Activated CD4-positive, CD25-positive, alpha-beta regulatory T cell (primary cell): ENCODE measurements at places on chromosomes 1 and 21.

GRCh38 chr1:46008585-46008984 lies 123.8 kb downstream of the PIK3R3 start:
- no peak for DNase-seq

DNA sequence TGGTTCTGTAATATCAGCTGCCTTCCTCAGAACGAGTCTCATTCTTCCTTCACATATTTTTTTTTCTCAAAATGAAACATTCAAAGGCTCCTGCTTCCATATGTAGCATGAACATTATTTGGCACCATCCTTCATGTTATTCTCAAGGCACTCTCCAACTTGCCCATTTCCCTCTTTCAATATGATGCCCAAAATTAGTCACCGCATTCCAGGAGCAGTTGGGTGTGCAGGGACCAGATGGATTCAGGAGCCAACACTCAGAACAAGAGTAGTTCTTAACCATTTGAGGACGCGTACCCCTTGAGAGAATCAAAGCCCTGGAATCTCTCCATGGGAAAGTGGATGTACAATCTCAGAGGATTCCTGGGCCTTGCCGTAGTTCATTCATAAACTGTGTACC lies 50.3 kb downstream of the KCNK1 start:
- DNase-seq = no peak

DNA sequence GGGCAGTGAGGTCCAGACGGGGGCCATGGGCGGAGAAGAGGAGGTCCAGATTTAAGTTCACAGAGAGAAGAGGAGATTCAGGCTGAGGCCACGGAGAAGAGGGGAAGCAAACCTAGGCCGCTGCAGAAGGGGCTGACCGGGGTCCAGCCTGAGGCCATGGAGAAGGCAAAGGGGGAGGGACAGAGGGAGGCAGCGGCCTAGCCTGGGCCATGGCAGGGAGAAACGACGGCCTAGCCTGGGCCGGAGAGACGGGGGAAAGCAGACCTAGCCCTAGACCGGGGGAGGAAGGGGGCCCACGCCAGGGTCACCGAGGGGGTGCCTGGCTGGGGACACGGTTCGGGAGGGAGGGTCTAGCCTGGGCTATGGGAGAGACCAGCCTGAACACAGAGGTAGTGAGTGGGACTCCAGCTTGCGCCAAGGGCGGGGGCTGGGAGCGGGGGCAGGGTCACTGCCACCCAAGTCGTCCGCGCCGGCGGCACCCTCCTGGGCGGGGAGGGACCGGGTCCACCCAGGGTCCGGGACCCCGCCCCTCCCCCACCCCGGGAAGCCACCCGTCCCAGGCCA lies 459 bp downstream of the CAPZB start:
- no peak for DNase-seq

- DNase-seq = no peak
Observed at GRCh38 chr1:186689376-186689775, 9.2 kb upstream of the PTGS2 start.

DNA sequence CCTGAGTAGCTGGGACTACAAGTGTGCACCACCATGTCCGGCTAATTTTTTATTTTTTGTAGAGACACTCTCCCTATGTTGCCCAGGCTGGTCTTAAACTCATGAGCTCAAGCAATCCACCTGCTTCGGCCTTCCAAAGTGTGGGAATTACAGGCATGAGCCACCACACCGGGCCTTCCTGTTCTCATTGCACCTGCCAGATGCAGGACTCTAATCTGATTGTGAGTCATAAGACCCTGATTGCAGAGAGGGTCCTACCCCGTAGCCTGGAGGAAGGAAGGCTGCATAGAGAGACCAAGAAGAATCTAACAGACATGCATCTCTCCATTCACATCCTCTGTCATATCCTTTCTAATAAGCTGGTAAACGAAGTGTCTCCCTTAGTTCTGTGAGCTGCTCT lies 19.5 kb upstream of the CGN start:
- no peak for DNase-seq

DNA sequence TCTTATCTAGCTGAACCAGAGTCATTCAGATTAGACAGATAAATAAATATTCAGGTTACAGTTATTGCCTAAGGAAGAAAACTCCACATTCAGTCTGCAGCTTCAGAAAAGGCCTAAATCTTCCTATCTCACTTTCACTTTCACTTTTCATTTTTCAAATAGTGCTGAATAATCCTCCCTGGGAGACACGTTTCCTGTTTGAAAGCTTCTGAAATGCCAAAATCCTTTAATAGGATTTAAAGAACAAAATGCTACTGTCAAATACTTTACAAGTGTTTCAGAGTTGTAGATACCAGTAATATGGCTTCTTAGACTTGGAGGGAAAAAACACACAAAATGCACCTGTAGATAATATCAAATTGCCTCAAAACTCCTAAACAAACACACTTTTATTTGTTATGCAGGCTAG lies 3.9 kb downstream of the PSMB2 start:
- no peak for DNase-seq

GRCh38 chr1:174142836-174143235 lies 16.5 kb upstream of the RABGAP1L start:
- no peak for DNase-seq

DNA sequence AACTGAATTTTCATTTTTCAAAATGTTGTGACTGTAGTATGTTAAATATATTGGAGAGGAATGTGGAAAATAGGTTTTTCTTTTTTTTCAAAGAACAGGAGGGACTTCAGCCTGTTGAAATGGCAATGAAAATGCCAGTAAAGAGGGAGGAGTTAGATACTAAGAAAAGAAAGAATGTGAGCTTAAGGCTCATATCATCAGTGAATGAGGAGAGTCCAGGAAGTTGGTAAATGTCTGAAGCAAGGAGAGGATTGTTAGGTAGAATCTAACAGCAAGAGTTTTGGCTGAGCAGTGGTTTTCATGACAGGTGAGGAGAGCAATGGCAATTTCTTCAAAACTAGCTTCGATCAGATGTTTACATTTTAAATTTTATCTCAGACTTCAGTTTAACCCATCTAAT lies 43.0 kb downstream of the PLA2G4A start:
- no peak for DNase-seq

DNA sequence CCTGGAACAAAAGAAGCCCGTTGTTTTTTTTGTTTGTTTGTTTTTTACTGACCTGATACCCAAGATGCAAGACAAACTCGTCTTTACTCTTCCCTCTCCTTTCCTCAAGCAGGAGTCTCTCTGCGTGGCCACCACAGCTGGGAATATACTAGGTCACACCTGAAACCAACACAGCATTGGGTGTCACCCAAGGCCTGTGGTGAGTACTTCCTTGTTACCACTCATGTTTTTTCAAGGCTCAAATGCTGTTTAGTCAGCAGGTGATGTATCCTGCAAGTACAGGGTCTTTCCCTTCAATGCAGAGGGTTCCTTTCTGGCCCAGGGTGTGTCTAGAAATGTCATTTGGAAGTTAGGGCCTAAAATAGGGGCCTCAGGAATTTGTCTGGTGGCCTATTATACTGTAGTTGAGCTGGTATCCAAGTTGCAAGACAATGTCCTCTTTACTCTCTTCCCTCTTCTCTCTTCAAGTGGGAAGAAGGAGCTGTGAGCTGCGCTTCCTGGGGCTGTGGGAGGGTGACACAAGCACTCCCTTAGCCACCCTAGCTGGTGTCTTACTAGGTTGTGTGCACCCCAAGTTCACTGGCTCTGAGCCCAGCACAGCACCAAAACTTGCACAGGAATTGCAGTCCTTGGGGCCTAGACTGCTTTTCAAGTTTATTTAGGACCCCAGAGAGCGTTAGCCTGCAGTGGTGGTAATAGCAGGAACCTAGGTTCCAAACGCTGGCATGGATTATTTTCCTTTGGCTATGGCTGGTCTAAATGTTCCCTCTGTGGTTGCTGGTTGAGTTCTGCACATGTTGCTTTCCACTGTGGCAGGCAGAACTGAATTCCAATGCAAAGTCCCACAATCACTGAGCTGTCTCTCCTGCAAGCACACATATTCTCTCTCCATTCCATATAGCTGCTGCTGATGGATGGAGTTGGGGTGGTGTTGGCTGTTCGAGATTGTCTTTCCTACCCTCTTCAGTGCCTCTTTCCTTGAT lies 91.4 kb upstream of the LYPLAL1 start:
- DNase-seq = no peak

GRCh38 chr1:115373305-115373704 lies 35.3 kb upstream of the NGF start:
- no peak for DNase-seq

DNA sequence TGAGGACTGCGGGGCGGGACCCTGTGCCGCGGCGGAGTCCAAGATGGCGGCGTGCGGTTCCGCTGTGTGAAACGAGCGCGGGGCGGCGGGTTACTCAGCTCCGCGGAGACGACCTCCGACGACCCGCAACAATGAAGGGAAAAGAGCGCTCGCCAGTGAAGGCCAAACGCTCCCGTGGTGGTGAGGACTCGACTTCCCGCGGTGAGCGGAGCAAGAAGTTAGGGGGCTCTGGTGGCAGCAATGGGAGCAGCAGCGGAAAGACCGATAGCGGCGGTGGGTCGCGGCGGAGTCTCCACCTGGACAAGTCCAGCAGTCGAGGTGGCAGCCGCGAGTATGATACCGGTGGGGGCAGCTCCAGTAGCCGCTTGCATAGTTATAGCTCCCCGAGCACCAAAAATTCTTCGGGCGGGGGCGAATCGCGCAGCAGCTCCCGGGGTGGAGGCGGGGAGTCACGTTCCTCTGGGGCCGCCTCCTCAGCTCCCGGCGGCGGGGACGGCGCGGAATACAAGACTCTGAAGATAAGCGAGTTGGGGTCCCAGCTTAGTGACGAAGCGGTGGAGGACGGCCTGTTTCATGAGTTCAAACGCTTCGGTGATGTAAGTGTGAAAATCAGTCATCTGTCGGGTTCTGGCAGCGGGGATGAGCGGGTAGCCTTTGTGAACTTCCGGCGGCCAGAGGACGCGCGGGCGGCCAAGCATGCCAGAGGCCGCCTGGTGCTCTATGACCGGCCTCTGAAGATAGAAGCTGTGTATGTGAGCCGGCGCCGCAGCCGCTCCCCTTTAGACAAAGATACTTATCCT lies 430 bp downstream of the RBM15 start:
- peak; percentile 58 for DNase-seq

DNA sequence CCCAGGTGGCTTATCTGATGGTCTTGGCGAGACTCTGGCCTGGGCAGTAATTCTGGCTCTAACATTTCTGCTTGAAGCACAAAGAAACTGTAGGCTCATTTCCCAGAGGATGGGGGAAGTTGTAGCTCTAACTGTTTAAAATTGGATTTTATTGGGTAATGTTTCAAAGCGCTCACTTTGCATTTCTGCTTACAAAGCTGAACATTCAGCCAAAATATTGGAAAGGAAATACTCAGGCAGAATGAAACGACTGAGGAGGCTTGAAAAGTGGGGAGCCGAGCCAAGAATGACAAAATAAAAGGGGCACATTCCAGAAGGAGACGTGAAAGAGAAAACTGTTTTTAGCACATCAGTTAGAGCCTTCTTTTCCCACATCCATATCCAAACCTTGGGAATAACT lies 202.6 kb downstream of the GRIK1 start:
- DNase-seq = no peak

DNA sequence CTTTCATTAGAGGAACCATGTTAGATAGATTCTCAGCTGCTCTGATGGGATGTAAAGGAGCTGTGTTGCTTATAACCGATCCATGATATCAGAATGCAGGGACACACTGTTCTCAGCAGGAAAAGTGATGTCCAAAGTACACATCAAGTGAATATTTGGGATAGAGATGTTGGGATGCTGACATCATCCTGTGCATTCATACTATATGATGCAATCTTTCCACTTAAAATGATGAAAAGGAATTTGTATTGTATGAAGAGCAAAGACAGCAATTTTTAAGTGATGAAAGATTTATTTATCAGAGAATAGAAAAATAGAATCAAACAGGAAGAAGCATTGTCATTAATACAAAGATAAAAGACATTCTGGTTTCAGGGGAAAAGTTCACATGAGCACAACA lies 110.1 kb downstream of the ERG start:
- no peak for DNase-seq
